ENCODE measurements at places on chromosomes 11 and 22. TPM values are rescaled to one million over a fixed set of nuclear protein-coding genes. Genes with fewer than 3 reads are reported as not detected.

Gene PPP1CA
- 131 TPM for total RNA-seq

Gene FAM76B
- 26.1 TPM for total RNA-seq

Gene CARD10
- total RNA-seq = 13.1 TPM

Gene OR8G5
- not detected for total RNA-seq

Gene SF1
- total RNA-seq = 110 TPM

Gene OR52N4
- total RNA-seq = not detected

Gene CRACR2B
- 1.6 TPM for total RNA-seq

Measured in articular chondrocyte of knee joint (primary cell).